ENCODE measurements at places on chromosomes 3 and 15.

DNA sequence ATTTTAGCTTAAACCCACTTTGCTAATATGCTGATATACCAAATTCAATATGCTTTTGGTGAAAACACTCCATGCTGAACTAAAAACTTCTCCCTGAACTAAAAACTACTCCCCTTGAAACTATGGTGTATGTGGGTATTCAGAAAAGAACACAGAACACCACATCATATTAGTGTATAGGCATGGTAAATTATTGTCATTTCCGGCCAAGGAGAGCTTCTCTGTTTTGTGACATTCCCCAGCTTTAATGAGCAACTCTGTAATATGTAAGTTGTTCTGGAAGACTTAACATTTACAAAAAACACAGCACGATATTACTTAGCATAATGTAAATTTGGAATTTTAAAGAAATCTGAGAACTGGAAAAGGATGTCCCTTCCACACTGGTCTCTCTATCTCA, 269.9 kb upstream of the WNT5A start:
- DNase-seq, result no peak

DNA sequence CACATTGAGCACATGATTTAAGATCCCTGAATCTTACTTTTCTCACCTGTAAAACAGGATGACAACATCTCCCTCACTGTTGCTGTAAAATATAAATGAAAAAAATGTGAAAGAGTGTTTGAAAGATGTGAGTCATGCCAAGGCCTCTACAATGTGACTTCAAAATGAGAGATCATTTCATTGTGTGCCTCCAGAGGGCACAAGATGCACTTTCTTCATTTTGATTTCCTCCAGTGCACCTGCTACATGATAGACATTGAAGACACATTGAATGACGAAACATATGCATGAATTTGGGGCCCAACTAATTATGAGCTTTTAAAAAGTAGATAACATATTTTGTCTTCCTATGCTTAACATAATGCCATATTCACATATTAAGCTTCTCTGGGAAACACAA, 170.3 kb downstream of the MOBP start:
- DNase-seq, result no peak

GRCh38 chr3:126961191-126961790, 21.6 kb upstream of the PLXNA1 start:
- no peak for DNase-seq

DNA sequence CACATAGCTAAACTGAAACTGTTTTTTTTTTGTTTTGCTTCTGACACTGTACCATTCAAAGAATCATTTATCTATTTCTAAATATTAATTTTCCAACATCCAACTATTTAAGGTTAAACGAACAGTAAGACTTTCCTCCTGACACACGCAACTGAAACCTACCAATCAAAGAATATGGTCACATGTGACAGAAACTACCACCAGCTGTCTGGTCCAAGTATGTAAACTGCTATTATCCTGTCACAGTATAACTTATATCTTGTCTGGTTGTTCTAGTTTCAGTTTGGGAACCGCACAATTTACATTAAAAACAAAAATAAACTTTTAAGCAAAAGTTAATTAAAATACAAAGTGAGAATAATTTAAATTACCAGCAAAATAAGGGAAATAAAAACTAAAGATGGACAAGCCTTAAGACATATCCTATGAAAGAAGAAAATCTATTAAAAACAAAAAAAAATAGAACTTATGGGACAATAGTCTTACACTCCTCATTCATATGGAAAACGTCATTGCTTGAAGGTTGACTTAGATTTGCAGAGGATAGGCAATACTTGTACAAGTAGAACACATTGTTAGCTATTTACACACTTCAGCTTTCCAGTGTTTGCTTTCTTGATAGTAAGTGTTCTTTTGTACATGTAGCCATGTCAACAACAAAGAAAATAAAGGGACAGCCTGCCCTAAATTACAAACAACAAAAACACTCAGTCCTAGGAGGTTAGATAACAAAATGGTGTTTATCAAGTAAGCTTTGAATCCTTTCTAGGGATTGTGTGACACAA, 26.8 kb upstream of the CHRM5 start:
- no peak for DNase-seq

DNA sequence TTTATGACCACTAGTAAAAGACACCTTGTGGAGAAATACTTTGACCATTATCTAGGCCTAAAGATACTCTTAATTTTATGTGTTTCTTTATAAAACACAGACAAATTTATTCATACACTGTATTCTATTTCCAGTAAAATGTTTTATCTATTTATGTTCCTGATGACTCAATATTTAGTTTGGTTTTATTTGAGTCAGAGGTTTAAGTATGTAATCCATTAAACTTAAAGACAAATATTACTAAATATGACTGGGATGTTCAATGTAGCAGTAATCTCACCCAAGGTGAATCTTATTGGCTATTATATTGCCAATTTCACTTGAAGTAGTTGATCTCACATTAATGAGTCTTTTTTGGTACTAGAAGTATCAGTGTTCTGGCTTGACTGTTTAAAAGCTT, 799.7 kb downstream of the CADM2 start:
- DNase-seq, result no peak

DNA sequence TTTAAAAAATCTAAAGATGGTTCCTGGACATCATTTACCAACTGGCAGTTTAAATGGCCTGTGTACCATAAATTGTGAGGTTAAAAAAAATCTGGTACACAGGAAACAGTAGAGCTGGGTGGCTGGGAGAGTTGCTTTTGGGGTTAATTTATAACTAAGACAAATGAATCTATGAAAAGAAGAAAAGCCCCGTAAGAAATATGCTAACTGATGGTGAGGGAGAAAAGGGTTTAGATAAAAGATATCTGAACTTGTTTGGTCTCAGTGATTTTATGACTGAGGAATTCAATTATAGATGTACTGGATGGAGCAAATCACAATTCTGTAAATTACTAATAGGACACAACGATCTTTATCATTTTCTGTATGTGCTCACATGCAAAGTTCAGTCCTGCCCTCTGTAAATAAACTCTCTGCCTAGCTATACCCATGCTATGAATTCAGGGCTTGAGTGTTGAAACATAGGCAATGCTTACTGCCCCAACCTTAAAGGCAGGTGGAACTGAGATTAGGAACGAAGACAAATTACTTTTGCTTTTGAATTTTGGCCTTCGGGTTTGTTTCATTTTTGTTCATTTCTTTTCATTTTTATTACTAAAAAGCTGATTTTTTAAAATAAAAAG, 28.0 kb downstream of the PPARG start:
- DNase-seq, result no peak

DNA sequence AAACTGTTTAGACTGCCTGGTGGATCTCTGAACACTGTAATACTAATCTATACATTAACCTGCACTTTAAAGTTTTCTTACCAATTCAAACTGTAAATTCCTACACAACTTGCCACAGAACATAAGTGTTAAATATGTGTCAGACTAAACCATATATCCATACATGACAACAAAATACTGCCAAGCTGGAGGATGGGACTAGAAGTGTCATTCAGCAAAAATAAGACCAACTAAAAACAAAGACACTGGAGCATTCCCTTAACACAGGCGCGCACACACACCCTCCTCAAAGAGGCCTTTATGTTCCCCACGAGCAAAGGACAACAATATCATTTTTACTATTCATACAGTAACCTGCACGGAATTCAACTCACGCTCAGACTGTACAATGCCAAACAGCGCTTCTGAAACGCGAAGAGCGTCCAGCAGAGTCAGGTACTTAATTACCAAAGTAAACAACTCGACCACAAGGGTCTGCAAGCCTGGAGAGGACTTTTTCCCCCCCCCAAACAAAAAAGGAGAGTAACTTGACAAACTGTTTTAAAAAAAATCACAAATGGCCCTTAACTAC, 1.1 kb downstream of the DCUN1D1 start:
- DNase-seq, result no peak

GRCh38 chr3:39981547-39982184, 172.3 kb downstream of the MYRIP start:
- DNase-seq, result no peak

GRCh38 chr3:187735837-187736236, 9.4 kb downstream of the BCL6 start:
- DNase-seq, result no peak

DNA sequence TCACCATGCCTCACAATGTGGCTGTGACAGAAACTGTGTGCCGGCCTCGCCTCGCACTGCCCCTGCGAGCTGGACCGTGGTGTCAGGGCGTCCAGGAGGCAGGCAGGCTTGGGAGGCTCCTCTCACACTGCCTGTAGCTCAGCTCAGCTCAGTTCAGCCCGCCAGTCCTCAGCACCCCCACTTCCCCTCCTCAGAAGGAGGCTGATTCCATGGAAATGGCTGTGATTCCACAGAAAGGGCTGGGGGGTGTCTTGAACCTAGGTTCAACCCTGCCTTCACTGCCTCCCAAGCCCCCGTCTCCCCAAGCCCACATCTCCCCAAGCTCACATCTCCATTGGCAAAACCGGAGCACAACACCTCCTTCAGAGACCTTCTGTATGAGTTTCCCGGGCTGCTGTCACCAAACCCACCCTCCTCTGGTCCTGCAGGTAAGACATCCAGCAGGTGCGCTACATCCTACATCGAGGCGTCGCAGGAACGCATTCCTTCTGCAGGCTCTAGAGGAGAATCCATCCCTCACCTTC, 94.0 kb downstream of the OCA2 start:
- no peak for DNase-seq

DNA sequence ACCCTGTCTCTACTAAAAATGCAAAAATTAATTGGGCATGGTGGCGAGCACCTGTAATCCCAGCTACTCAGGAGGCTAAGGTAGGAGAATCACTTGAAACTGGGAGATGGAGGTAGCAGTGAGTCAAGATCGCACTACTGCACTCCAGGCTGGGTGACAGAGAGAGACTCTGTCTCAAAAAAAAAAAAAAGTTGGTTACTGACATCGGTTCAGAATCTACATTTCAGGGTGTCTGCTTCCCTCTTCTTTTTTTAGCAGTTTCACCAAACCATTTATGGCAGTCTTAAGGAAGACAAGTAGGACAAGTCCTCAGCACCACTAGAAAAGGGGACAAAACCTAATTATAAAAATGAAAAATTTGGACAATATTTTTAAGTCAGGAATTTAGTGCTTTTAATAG, 3.3 kb upstream of the USP4 start:
- no peak for DNase-seq

GRCh38 chr3:151166161-151166560, 36.9 kb downstream of the GPR171 start:
- DNase-seq, result no peak

GRCh38 chr15:56869573-56869972, 48.9 kb upstream of the TCF12 start:
- DNase-seq, result no peak

DNA sequence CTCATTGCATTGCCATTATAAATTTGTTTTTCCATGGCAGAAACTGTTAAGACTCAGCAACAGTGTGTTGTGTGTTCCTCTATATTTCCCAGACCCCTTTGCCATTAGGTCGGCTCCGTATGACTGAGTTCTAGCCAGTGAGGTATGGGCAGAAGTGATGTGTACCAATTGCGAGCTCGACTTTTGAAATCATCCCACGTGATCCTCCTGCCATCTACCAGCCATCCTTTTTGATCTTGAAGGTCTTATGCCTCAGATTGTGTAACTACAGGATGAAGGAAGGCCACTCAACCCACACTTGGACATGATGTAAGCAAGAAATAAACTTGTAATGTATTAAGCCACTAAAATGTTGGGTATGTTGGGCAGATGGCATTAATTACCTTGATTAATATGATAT, 562.3 kb downstream of the PDCD6IP start:
- DNase-seq, result no peak

- no peak for DNase-seq
Observed at GRCh38 chr3:140290105-140290504, 355.1 kb downstream of the CLSTN2 start.

DNA sequence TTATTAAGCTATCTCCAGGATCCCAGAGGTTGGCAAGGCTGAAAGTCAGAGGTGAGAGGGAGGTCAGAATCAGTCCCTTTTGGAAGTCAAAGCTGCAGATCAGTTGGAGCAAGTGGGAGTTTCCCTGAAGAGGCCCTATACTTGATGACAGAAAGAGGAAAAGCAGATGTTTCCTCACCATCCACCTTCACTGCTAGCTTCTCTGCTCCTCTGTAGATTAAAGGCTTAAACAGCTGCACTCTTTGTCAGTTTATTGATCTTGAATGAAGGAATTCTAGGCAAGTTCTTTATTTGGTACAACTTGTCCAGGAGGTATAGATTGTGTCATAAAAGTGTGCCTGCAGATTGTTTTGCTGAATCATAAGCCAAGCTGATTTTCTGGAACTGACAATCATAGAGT, 408.2 kb upstream of the TGFBR2 start:
- no peak for DNase-seq

- DNase-seq, result no peak
Observed at GRCh38 chr15:98651036-98651481, 2.7 kb downstream of the IGF1R start.

- no peak for DNase-seq
Observed at GRCh38 chr15:98700519-98700918, 52.2 kb downstream of the IGF1R start.

GRCh38 chr3:169940470-169941181, 26.0 kb upstream of the SEC62 start:
- no peak for DNase-seq

DNA sequence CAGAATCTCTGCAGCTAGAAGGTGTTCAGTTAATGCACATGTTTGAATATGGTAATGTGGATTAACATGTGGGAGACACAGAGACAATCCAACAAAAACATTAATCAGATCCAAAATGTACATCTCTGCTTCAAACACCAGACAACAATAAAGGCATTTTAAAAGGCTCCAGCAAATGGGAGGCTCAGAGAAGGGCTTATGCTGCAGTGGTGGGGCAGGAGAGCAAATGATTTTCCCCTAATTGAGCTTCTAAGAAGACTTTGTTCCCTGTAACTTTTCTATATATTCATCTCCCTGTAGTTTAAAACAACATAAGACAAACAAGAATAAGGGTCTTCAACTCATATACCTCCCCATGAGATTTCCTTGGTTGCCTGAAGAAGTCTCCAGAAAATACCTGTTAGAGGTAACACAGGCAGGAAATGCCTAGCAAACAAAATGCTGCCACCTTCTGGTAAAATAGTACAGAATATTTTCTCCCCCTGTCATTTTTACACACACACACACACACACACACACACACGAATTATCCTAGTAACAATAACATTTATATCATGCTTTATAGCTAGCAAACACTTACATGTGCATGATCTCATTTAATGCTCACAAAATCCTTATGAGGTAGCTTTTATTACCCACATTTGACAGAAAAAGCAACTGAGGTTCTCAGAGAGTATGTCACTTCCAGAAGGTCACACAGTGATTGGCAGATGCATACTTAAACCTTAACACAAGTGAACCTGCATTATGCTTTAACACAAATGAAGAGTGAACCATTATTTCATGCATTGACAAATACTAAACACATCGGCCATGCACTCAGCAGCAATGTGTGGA, 123.4 kb upstream of the MB21D2 start:
- DNase-seq, result no peak
